ENCODE measurements at places on chromosomes 16 and 17.
A peak's percentile ranks its signal among the peaks of the same experiment; 100 is the strongest.

DNA sequence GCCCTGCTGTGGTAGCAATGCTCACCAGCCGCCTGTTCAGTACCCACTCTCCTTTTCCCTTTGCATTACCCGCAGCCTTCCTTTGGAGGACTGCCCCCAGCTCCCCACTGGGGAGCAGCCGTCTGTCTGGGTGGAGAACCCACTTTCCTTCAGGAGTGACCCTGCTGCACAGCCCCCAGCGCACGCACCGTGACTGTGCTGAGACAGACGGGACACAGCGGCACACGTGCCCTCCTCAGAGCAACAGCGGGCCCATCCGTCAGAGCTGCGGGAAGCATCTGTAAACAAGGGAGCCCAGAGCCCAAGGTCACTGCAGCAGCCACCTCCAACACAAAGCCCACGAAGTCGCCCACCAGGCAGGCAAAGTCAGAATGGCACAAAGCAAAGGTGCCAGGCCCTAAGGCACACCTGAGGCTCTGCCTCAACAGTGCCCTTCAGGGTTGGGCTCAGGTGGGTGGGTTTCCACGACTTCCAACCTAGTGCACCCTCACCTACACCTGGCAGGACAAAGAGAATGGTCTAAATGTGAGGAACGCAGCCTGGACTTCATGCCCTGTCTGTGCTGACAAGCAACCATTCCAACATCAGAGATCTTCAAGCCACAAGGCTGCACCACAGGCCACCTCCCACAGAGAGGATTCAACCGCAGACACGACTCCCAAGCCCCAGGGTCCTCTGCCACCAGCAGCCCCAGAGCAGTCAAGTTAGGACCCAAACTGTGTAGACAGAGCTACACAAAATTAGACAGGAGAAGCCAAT, 9.9 kb downstream of the AXIN1 start:
- no peak for DNase-seq

- DNase-seq = peak; percentile 42
These were observed 27.7 kb downstream of the TPSG1 start for GRCh38 chr16:1197237-1197866.

GRCh38 chr17:43857957-43858600, 11.1 kb downstream of the CD300LG start:
- no peak for DNase-seq

DNA sequence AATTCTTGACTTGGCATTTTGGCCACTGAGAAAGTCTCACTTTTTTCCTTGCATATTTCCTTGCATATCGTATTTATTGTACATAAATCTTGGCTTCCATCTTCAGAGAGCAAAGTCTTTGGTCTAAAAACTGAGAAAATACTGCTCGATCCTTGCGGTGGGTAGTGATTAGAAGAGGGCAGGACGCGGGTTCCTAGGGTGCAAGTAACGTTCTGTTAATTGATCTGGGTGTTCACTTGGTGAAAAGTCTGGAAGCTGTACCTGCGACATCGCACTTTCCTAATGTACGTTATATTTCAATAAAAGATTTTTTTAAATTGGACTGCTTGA, 758 bp upstream of the UBALD2 start:
- no peak for DNase-seq

- peak; percentile 76 for DNase-seq
These were observed 3.6 kb downstream of the CDC42EP4 start for GRCh38 chr17:73308017-73308823.

- no peak for DNase-seq
These were observed 243.9 kb downstream of the IRF8 start for GRCh38 chr16:86142801-86143236.

GRCh38 chr16:11672206-11673090, 4.2 kb downstream of the SNN start:
- DNase-seq = no peak

DNA sequence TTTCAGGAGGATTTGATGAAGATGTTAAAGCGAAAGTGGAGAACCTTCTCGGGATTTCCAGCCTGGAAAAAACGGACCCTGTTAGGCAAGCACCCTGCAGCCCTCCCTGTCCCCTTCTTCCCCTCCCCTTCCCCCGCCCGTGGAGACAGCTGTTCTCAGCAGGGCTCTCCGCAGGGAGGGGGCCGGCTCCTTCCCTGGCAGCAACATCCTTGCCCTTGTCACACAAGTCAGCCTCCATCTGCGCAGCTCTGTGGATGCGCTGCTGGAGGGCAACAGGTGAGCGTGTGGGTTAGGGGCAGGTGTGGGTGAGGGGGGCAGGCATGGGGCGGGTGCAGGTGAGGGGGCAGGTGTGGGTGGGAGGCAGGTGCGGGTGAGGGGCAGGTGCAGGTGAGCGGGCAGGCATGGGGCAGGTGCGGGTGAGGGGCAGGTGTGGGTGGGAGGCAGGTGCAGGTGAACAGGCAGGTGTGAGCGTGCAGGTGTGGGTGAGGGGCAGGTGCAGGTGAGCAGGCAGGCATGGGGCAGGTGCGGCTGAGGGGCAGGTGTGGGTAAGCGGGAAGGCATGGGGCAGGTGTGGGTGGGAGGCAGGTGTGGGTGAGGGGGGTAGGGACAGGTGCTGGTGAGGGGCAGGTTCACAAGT, 9.4 kb downstream of the CYBC1 start:
- DNase-seq = no peak

- DNase-seq = no peak
These were observed 13.8 kb downstream of the CNGB1 start for GRCh38 chr16:57956924-57957672.

DNA sequence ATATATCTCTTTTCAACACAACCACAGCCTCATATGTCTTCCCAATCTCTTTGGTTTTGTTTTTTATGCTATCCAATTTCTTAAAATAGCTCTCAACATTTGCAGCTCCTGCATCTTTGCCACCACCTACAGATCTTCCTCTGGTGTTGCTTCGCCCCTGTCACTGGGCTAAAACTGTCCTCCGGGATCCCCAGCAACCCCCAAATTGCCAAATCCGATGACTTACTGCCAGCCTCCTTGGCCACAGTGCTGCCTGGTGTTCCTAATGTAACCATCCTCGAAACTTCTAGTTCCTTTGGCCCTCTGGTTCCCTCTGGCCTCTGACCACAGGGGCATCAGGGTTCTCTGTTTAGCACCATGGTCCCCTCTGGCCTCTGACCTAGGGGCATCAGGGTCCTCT, 70.8 kb downstream of the ELAC2 start:
- DNase-seq = no peak

DNA sequence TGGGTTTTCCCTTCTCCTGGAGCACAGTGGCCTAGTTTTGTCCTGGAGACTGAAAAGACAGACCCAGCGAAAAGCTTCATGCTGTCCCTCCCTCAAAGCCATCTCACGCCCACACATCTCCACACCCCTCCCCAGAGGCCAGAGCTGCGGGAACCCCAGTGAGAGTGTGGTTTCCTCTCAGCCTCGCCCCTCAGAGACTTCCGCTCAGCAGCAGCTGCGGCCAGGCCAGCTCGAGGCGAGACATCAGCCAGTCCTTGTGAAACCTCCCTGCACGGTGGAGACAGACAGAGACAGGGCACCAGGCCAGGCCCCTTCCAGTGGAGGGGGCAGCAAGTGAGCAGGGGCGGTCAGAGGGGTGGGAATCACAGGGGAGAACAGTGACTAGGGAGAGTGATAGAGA, 77.0 kb upstream of the TNRC6C start:
- DNase-seq = no peak

GRCh38 chr17:32486701-32487472, at the start of gene CDK5R1:
Gene CDK5R1 (plus strand): TSS chr17:32486993. CDS start chr17:32487621, 628 bp downstream.
- DNase-seq = peak; percentile 66

DNA sequence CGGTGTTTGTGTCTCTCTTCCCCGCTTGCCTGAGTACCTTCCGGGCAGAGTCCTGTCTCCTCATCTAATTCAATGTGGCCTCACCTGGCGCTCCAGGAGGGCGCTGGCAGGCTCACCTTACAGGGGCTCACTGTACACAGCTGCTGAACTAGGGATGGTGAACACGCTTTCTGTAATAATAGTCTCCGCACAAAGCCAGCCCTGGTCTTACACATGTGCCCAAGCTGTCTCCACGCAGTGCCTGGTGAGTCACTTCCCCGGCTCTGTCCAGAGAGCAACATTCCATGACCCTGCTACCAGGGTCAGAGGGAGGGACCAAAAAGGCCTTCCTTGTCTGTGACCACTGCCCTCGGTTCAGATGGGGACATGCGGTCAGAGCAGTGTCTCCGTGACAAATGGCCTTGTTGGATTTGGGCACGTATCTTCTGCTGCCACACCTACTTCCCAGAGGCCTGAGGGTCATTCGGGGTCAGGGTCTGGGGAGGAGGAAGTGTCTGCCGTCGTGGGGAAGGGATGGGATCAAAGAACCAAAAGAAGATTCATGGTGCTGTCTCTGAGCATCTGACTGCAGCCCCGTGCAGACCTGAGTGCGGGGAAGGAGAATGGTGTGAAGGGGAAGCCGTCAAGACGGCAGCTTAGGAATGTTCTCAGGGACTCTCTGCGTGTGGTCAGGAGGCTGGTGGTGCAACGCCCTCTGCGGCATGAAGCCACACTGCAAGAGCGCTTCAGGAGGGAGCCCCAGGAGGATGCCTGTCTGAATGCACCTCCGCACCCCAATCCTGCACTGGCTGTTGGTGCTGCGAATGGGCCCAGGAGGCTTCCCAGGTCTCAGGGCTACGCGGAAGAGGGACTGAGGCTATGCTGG, 68.8 kb downstream of the IL21R start:
- DNase-seq = no peak

GRCh38 chr17:14871921-14872320, 393.2 kb downstream of the PMP22 start:
- DNase-seq = no peak

GRCh38 chr16:89670496-89671431, 13.1 kb downstream of the SPATA33 start:
- no peak for DNase-seq

DNA sequence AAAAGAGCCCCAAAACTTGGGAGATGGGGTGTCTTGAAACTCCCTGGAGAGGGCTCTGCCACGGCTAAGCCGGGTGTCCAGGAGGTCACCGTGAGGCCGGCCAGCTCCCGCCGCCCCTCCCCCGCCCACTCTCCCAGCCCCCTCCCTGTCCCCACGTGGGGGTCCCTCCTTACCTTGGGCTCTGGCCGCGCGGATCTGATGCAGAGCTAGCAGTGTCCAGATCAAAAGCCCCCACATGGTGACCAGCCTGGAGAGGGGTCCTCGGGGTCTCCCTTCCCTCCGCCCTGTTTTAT, 447 bp downstream of the SDK2 start:
- no peak for DNase-seq

GRCh38 chr17:31902693-31903092, 1.2 kb upstream of the UTP6 start:
- DNase-seq = no peak

GRCh38 chr16:58842746-58843145, 108.6 kb upstream of the GOT2 start:
- no peak for DNase-seq

DNA sequence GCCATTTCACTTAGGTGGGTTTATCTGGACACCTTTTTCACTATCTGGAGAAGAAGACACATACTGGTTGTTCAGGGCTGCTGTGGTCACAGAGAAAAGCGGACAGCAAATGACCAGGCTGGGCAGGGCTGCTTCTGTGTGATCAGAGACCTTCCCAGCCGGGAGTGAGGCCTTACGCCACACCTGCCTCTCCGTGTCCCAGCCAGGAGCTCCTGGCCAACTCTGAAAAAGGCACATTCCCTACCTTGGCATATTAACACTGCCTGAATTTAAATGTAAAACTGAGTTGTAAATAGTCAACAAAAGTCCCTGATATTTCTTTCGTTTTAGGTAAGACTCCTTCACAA, 9.1 kb upstream of the SOST start:
- no peak for DNase-seq

DNA sequence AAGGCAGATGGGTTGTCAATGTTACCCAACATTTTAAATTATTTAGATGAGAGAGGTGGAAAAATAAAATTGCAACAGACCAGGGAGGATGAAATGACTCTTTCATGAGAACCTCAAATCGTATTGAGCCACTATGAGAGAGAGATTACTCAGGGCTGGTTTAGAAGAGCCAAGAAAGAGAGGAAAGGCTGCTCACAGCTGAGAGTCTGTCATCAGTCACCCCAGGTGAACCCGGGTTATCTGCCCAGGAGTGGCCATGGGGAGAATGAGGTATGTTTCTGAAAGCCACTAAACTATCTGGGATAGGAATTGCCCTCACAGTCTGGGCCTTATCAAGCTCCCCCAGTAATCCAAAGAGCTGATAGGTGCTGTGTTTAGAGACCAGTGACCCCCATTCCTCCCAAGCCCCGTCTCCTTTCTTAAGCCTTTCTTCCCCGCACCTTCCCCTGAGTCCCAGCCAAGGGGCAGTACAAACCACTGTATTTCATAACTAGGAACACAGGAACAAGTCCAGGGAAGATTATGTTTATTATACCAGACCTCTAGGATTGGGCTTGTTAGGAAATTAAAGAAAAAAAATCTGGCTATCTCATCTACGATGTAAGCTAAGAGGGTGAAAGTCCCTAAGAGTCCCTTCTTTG, 158.9 kb upstream of the NOL11 start:
- no peak for DNase-seq

DNA sequence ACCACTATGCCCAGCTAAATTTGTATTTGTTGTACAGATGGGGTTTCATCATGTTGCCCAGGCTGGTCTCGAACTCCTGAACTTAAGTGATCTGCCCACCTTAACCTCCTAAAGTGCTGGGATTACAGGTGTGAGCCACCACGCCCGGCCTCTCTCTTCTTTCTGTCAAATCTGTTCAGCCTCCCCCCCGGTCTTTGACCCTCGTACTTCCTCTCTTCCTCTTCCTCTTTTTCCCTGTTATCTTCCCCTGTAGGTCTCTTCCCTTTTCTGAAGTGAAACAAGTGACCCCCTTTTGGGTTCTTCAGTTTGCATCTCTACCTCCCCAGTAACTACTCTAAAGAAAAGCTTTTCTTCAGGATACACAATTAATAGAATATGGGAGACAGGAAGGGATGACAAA, 31.7 kb upstream of the DHX40 start:
- no peak for DNase-seq

DNA sequence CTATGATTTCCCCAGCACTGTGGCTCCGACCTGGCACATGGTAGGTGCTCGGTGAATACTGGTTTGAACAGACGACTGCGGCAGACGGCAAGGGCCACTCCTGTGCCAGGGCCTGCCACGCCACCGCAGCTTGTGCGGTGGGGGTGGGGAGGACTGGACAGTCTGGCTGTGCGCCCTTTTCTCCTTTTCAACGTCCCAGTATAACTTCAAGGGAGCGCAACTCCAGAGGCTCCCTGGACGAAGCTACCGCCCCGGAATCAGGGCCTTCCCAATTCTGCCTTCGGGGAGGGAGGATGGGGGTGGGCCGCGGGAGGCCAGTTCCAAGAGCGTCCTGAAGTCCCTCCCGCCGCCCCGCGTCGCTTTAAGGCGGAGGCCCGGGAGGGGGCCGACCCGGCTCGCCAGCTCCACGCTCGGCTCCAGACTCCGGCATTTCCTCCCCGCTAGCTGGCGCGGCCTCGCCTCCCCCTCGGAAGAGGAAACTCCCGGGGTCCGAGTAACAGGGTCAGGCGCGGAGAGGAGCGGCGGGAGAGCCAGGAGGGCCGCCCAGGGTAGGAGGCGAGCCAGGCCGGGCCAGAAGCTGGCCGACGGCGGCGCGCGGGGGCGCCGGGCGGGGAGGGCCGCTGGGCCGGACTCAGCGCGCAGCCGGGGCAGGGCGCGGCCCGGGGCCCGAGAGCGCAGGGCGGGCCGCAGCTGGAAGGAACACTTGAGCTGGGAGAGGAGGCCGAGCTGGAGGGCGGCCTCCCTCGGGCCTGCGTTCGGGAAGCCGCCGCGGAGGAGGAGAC, at the start of gene ITPRIPL2:
ITPRIPL2 (plus strand) TSS at position 388 of the 782 bp plus-strand sequence. CDS start 498 bp downstream, outside the sequence.
- DNase-seq = peak; percentile 77

GRCh38 chr16:22971346-22971924, 157.5 kb downstream of the HS3ST2 start:
- no peak for DNase-seq

- no peak for DNase-seq
These were observed 45.4 kb downstream of the RAP1GAP2 start for GRCh38 chr17:2841606-2842005.
